ENCODE measurements at places on chromosomes 3 and 15. TPM values are rescaled to one million over a fixed set of nuclear protein-coding genes. Genes with fewer than 3 reads are reported as not detected.

CHL1 gene
- total RNA-seq: 10.6 TPM

ACOX2 gene
- total RNA-seq: 5.9 TPM

CIP2A gene
- 3.6 TPM for total RNA-seq

CEP97 gene
- 3.3 TPM for total RNA-seq

CLDN16 gene
- total RNA-seq: not detected

IFRD2 gene
- total RNA-seq: 75.8 TPM

DAZL gene
- total RNA-seq: not detected

TFDP2 gene
- 8.9 TPM for total RNA-seq

KLF13 gene
- 25.7 TPM for total RNA-seq

CHRNA7 gene
- 4.4 TPM for total RNA-seq

TTC21A gene
- total RNA-seq: 6.7 TPM

GRCh38 chr15:37824717-37825382 is 109.6 kb upstream of the TMCO5A start:
- H3K36me3 ChIP-seq: no peaks in the 10 kb centered on the region
- H3K27me3 ChIP-seq: no peaks in the 10 kb centered on the region
- H3K4me3 ChIP-seq: no peak overlapping the region
- H3K27ac ChIP-seq: no peak overlapping the region
- no peaks in the 10 kb centered on the region for H3K4me1 ChIP-seq

GRCh38 chr3:165464736-165465135 is 268.6 kb upstream of the SLITRK3 start:
- no peak overlapping the region for H3K27ac ChIP-seq
- peaks cover 6% of the 10 kb centered on the region for H3K4me1 ChIP-seq
- no peaks in the 10 kb centered on the region for H3K36me3 ChIP-seq

- H3K36me3 ChIP-seq: no peaks in the 10 kb centered on the region
- no peak overlapping the region for H3K4me3 ChIP-seq
- no peak for DNase-seq
- peaks cover 14% of the 10 kb centered on the region for H3K4me1 ChIP-seq
- no peak overlapping the region for H3K27ac ChIP-seq
Measured at GRCh38 chr15:97944724-97945123, 15.8 kb upstream of the ARRDC4 start.

DNA sequence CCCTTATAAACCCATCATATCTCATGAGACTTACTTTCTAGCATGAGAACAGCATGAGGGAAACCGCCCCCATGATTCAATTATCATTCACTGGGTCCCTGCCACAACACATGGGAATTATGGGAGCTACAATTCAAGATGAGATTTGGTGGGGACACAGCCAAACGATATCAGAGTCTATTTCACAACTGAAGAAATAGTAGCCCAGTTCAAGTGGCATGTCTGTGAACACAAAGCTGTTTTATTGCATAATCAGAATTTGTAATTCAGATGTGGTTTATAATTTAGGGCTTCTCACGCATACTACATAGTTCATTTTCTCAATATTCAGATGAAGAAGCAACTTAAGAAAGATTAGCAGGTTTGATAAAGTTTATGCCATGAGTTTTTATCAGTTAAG is 1188.0 kb upstream of the ALCAM start:
- H3K27me3 ChIP-seq: no peaks in the 10 kb centered on the region
- DNase-seq: no peak
- H3K4me1 ChIP-seq: no peaks in the 10 kb centered on the region
- no peaks in the 10 kb centered on the region for H3K36me3 ChIP-seq
- no peak overlapping the region for H3K4me3 ChIP-seq

DNA sequence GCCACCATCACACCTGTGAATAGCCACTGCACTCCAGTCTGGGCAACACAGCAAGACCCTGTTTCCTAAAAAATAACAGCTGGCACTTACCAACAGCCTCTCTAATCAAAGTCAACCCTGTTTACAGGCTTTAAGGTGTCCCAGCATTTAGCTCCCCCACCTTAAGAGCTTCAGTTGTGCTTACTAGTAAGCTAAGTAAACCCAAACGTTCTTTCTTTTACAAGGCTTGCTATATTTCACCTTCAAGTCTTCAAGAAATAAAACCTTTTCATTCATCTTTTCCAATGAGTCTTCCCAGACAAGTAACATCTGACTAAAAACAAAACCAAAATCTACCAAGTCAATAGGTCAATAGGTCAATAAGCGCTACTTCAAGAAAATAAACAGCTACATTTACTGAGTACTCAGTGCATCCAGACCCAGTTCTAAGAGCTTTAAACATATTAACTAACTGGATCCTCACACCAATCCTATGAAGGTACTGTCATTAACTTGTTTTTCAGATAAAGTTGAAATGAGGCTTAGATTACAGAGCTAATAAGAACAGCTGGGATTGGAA is 62.4 kb downstream of the PBRM1 start:
- H3K36me3 ChIP-seq: peaks cover 18% of the 10 kb centered on the region
- DNase-seq: no peak
- no peak overlapping the region for H3K4me3 ChIP-seq
- no peaks in the 10 kb centered on the region for H3K27me3 ChIP-seq
- H3K27ac ChIP-seq: no peak overlapping the region

DNA sequence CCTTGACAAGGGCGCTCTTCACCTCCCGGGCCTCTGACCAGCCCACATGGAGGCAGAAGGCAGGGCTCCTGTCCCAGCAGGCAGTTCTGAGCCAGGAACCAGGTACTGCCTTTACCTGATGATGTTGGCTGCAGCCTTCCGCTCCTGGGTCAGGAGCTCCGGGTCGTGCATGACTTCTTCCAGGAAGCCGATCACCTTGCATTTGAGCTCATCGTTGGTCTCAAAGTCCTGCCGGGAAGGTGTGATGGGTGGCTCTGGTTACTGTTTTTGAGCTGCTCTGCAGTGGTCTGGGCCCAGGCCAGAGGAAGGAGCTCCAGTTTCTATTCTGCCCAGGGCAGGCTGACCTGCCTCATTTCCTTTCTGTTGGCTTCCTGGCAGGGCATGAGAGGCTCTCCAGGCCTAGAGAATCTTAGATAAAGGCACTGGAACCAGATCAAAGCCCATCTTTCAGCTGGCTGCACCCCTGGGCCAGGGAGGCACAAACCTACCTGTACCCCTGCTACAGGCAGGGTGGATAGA is 53.2 kb upstream of the CTSH start:
- no peak overlapping the region for H3K4me3 ChIP-seq
- no peak overlapping the region for H3K27ac ChIP-seq
- no peaks in the 10 kb centered on the region for H3K4me1 ChIP-seq
- DNase-seq: no peak
- H3K36me3 ChIP-seq: no peaks in the 10 kb centered on the region

GRCh38 chr15:38530113-38530512 is 34.5 kb downstream of the RASGRP1 start:
- H3K27ac ChIP-seq: no peak overlapping the region
- H3K4me3 ChIP-seq: no peak overlapping the region
- H3K4me1 ChIP-seq: no peaks in the 10 kb centered on the region
- no peak for DNase-seq

GRCh38 chr15:57559875-57560274 is 31.8 kb upstream of the MYZAP start:
- no peak overlapping the region for H3K4me3 ChIP-seq
- H3K36me3 ChIP-seq: no peaks in the 10 kb centered on the region
- H3K27ac ChIP-seq: no peak overlapping the region

- no peaks in the 10 kb centered on the region for H3K4me1 ChIP-seq
- no peak overlapping the region for H3K4me3 ChIP-seq
- no peak for DNase-seq
Measured at GRCh38 chr3:30311781-30312180, 294.6 kb upstream of the TGFBR2 start.

DNA sequence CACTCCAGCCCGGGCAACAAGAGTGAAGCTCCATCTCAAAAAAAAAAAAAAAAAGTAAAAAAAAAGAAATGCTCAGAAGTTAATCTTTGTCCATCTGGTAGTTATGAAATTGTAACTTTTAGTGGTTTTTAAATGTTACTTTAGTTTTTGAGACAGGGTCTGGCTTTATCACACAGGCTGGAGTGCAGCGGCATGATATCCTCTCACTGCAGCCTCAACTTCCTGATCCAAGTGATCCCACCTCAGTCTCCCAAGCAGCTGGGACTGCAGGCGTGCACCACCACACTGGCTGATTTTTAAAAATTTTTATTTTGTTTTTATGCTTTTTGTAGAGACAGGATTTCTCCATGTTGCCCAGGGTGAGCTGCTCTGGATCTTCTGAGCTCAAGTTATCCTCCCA is 1.3 kb downstream of the RNU5B-1 start:
- H3K27ac ChIP-seq: no peak overlapping the region
- H3K4me1 ChIP-seq: peaks cover 15% of the 10 kb centered on the region
- H3K27me3 ChIP-seq: no peaks in the 10 kb centered on the region

GRCh38 chr3:33184863-33185262 is 33.7 kb downstream of the SUSD5 start:
- H3K4me3 ChIP-seq: no peak overlapping the region
- H3K36me3 ChIP-seq: no peaks in the 10 kb centered on the region
- DNase-seq: no peak
- no peak overlapping the region for H3K27ac ChIP-seq
- no peaks in the 10 kb centered on the region for H3K4me1 ChIP-seq

- H3K4me3 ChIP-seq: no peak overlapping the region
- no peak overlapping the region for H3K27ac ChIP-seq
- peaks cover 5% of the 10 kb centered on the region for H3K4me1 ChIP-seq
- no peaks in the 10 kb centered on the region for H3K36me3 ChIP-seq
- no peak for DNase-seq
Measured at GRCh38 chr15:36879568-36880222, 220.7 kb downstream of the MEIS2 start.

GRCh38 chr3:16369276-16369675 is 104.3 kb downstream of the OXNAD1 start:
- no peak overlapping the region for H3K27ac ChIP-seq
- DNase-seq: no peak
- no peaks in the 10 kb centered on the region for H3K36me3 ChIP-seq
- H3K4me1 ChIP-seq: no peaks in the 10 kb centered on the region
- no peaks in the 10 kb centered on the region for H3K27me3 ChIP-seq

DNA sequence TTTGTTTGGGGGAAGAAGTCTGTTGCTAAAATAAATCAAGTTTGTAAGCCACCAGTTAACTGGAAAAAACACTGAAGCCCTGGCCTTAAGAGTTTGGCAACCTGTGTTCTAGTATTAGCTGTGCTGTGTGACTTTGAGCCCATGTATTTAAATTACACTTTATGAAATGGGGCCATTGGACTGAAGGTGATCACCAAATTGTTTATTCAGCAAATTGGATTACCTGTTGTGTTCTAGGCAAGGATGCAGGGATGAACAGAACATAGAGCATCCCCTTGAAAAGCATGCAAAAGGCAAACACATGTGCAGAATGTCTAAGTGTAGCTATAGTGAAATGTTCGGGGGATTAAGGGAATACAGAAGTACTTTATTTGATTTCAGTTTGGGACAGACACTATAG is 54.6 kb downstream of the TMOD3 start:
- DNase-seq: no peak
- peaks cover 21% of the 10 kb centered on the region for H3K4me1 ChIP-seq
- H3K4me3 ChIP-seq: no peak overlapping the region
- no peaks in the 10 kb centered on the region for H3K36me3 ChIP-seq
- H3K27ac ChIP-seq: no peak overlapping the region
- H3K27me3 ChIP-seq: no peaks in the 10 kb centered on the region

DNA sequence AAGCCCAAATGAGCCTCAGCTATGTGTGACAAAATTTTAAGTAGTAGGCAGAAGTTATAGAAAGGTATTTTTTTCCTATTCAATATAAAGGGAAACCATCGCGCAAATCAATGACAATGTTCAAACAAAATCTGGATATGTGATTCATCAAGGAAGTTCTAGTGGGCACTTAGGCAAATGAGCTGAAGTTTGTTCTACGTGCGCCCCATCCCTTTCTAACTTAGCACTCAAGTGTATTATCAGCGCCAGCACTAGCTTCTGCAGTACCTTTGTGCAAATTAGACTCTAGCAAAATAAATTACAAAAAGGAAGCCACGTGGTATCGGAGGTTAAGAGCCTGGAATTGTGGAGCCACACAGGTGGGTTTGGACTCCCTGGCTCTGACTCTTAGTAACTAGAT is 91.1 kb downstream of the TBL1XR1 start:
- no peaks in the 10 kb centered on the region for H3K36me3 ChIP-seq
- H3K27me3 ChIP-seq: no peaks in the 10 kb centered on the region
- no peak overlapping the region for H3K27ac ChIP-seq

- no peaks in the 10 kb centered on the region for H3K27me3 ChIP-seq
- H3K4me1 ChIP-seq: no peaks in the 10 kb centered on the region
- no peak overlapping the region for H3K4me3 ChIP-seq
- no peak for DNase-seq
- H3K36me3 ChIP-seq: no peaks in the 10 kb centered on the region
- no peak overlapping the region for H3K27ac ChIP-seq
Measured at GRCh38 chr3:158355623-158356588, 215.1 kb upstream of the MLF1 start.

DNA sequence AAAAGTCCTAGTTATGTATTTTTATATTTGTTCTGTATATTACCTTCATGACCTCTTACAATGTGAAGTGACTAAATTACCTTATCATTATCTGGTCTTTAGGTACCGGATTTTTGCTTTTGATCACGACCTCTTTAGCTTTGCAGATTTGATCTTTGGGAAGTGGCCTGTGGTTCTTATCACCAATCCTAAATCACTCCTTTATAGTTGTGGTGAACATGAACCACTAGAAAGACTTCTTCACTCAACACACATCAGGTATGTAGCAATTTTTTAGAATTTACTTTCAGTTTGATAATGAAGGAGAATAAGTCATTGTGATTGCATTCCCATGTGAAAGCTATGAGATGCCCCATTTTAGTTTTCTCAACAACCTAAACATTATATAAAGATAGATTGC is 18.3 kb downstream of the TMEM62 start:
- H3K36me3 ChIP-seq: peaks cover 12% of the 10 kb centered on the region
- DNase-seq: no peak
- no peaks in the 10 kb centered on the region for H3K27me3 ChIP-seq
- no peak overlapping the region for H3K4me3 ChIP-seq
- H3K4me1 ChIP-seq: no peaks in the 10 kb centered on the region
- H3K27ac ChIP-seq: no peak overlapping the region

GRCh38 chr3:151483961-151484520 is 23.2 kb upstream of the IGSF10 start:
- no peak for DNase-seq
- no peaks in the 10 kb centered on the region for H3K4me1 ChIP-seq
- H3K27me3 ChIP-seq: no peaks in the 10 kb centered on the region
- no peak overlapping the region for H3K4me3 ChIP-seq
- no peaks in the 10 kb centered on the region for H3K36me3 ChIP-seq

GRCh38 chr3:183085634-183086390 is 13.5 kb downstream of the MCCC1 start:
- no peaks in the 10 kb centered on the region for H3K27me3 ChIP-seq
- peaks cover 21% of the 10 kb centered on the region for H3K4me1 ChIP-seq
- no peak overlapping the region for H3K4me3 ChIP-seq
- no peak overlapping the region for H3K27ac ChIP-seq
- peaks cover 20% of the 10 kb centered on the region for H3K36me3 ChIP-seq

DNA sequence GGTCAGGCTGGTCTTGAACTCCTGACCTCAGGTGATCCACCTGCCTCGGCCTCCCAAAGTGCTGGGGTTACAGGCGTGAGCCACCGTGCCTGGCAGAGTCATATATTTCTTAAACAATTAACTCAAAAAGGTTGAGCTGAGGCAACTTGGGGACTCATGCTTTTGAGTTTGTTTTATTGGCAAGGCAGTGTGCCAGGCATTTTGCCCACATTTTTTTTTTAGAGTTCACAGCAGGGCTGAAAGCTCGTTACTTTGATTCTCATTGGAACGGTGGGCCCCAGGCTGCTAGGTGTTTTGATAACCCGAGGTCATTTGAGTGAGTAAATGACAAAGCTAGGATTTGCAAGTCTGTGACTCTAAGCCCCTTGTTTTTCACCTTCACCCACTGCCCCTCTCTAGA is 76.2 kb downstream of the CCK start:
- DNase-seq: no peak
- no peaks in the 10 kb centered on the region for H3K27me3 ChIP-seq
- peaks cover 5% of the 10 kb centered on the region for H3K4me1 ChIP-seq
- no peak overlapping the region for H3K4me3 ChIP-seq

- H3K4me3 ChIP-seq: no peak overlapping the region
- no peaks in the 10 kb centered on the region for H3K27me3 ChIP-seq
- no peak overlapping the region for H3K27ac ChIP-seq
- H3K4me1 ChIP-seq: no peaks in the 10 kb centered on the region
- no peak for DNase-seq
Measured at GRCh38 chr3:78736863-78737262, 1030.9 kb downstream of the ROBO1 start.

Data from body of pancreas (tissue), 4 donors.